Pancreas (tissue), 10 donors: ENCODE measurements at places on chromosomes 1 and 21. TPM values are rescaled to one million over a fixed set of nuclear protein-coding genes. Genes with fewer than 3 reads are reported as not detected.

IVL gene
- 0.02 TPM for polyA plus RNA-seq

- DNase-seq, result peak; percentile 93
Measured at GRCh38 chr21:32411350-32412161, 950 bp upstream of the EVA1C start.

DNA sequence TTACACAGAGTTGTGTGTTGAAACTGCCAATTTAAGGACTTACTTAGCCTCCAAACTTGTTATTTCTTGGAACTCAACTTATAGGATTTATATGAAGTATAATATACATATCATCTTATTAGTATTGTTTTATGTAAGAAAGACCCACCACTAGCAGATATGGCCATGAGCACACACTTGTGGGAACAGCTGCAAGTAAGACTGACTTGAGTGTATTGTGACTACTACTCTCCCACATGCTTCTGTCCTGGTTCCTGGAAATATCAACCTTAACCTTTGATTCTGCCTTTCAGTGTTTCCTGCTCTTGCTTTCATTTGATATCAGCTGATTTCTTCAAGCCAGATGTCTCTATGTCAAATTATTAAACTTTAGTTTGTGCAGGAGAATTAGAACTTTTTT lies 175.3 kb downstream of the MAGI3 start:
- DNase-seq, result no peak

DNA sequence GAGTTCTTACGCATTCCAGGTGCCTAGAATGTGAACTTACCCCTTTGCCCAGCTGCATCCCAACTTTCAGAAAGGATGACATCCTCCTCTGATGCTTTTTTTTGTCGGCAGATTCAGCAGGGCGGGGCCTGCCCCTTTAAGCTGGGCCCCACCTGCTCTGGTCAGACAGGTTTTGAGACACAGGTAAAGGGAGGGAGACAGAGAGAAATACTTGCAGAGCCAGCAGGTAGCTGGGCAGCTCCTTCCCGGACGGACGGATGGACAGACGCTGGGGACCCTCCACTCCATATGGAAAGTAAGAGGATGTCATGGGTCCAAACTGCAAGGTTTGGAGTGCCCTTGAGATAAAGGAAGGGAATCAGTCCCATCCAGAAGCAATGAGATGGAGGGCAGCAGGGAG lies at the start of gene TMEM79:
Gene TMEM79, plus strand, starts transcription at position 214 of the 400 bp plus-strand sequence. CDS start 902 bp downstream, outside the sequence.
- no peak for DNase-seq
